Right ventricle myocardium inferior (tissue), 1 donor: ENCODE measurements at places on chromosomes 1 and 21. TPM values are rescaled to one million over a fixed set of nuclear protein-coding genes. Genes with fewer than 3 reads are reported as not detected.

C1orf94 gene
- not detected for total RNA-seq

GPR89A gene
- 8.6 TPM for total RNA-seq

LIN28A gene
- total RNA-seq = not detected

- DNase-seq = no peak
Observed at GRCh38 chr1:87224201-87224600, 104.5 kb upstream of the LMO4 start.

TINAGL1 gene
- total RNA-seq = 273 TPM

- no peak for DNase-seq
Observed at GRCh38 chr1:3031401-3032221, 10.3 kb downstream of the ACTRT2 start.

DNA sequence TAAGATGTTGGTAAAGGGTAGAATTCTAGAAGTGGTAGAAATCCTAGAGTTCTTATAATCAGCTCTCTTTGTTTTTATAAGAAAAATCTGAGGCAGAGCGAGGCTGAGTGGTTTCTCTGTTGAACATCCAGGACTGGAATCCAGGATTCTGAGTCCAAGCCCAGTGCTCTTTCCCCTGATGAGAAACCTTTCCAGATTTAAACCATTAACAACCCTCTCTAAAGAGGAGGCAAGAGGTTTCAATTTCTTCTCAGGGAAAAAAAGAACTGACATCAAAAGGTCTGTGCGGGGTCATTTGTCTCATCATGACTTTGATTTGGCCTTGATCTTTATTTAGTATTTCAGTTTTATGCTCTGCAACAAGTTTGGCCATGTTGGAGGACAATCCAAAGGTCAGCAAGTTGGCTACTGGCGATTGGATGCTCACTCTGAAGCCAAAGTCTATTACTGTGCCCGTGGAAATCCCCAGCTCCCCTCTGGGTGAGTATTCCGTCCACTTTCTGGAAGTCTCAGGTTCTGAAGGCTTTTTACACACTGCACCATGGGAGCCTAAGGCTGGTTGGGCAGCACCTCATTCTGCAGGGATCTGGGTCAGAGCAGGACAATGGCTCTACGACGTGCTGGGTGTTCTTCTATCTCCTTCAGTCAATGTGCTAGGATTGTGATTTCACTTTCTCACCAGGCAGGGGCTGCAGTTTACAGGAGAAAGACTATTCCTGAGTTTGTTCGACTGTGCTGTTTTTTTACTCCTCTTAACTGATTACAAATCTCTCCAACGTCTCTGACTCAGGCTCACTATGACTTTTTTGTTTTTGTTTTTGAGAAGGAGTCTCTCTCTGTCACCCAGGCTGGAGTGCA is 18.9 kb upstream of the CCT8 start:
- DNase-seq = no peak

DNA sequence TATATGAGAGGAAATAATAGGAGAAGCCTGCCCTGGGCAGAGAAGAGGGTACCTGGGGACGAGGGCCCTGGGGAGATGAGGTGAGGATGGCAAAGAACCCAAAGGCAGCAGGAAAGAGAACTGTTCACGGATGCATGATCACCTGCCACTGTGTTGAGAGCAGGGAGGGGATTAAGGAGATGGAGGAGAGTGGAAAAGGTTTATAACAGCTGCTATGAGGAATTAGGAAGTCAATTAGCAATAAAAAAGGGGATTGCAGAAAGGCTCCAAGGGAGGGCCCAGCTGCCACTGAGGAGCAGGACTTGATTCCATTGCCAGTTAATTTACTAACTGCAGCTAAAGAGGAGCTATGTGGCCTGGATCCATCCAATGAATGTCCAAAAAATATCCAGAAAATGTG is 61.1 kb downstream of the GFI1 start:
- no peak for DNase-seq

AMY1B gene
- not detected for total RNA-seq

DNA sequence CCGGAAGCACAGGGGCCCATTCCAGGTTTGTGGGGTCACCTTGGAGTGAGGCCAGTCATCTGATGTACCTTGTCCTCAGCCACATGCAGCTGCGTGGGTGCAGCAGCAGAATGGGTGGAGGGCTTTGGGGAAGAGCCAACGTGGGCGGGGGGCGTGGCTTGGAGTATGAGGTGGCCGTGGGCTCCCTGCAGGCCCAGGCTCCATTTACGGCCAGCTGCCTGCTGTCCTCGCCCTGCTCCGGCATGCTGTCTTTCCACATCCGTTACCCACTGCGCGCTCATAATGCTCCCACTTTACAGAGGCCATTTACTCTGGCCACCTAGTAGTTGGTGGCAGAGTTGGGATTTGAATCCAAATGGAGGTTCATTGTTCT is 27.8 kb upstream of the TINAGL1 start:
- no peak for DNase-seq

DNA sequence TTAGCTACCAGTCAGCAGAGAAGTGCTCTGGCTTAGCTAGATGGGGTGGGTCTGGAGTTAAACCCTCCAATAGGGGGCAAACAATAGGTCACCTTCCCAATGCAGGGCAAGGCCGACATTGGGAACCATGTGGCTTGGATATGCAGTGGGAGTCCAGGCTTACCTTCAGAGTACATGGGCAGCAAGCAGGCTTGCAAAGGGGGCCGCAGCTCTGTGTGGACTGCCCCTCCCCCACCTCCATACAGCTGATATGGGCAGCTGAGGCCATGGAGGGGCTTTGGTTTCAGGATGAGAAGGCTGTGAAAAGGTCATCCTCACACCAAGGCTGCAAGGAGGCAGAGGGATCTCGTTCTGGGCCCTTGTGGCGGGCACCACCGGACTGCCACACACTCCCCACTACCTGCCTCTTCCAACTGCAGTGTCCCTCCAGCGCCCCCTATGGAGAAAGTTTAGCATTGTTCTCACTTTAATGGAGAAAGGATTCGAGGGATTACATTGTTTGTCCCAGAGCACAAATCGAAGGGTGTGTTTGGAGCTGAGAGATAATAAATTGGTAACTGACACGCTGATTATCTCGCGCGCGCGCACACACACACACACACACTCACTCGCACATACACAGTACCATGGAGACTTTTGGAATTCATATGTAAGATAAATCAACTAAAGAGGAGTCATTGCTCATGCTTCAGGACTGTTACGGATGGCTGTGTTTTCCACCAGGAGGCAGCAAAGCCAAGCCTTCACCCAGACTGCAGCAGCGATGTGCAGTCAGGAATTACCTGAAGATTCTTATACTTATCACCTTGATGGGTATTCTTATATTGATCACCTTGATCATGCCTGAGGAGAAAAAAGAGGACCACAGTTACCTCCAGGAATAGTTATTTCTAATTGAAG is 7.0 kb upstream of the SMCP start:
- DNase-seq = no peak

LRRC39 gene
- total RNA-seq = 155 TPM

DNA sequence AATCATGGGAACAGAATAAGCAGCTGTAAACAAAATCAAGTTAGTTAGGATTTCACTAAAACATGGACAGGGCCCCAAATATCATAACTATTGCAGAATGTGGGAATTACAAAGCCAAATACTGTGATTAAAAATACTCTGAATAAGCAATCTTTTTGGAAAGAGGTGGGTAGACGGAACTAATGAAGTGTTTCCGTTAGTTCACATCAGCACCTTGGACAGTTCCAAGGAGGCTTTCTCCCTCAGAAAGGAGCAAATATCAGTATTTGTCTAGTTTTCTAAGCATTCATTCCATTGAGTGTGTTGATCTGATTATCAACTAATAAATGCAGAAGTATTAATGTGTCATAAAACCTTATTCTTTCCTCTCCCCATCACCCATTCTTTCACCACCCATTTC is 97.4 kb downstream of the FAM78B start:
- DNase-seq = no peak

GRCh38 chr1:2930913-2931723 is 90.1 kb upstream of the ACTRT2 start:
- DNase-seq = peak; percentile 46

CNTN2 gene
- total RNA-seq = 0.51 TPM

GRCh38 chr1:209786146-209786545 is 1.8 kb upstream of the C1orf74 start:
- DNase-seq = no peak

- no peak for DNase-seq
Observed at GRCh38 chr1:241837901-241838300, 10.1 kb upstream of the EXO1 start.

DNA sequence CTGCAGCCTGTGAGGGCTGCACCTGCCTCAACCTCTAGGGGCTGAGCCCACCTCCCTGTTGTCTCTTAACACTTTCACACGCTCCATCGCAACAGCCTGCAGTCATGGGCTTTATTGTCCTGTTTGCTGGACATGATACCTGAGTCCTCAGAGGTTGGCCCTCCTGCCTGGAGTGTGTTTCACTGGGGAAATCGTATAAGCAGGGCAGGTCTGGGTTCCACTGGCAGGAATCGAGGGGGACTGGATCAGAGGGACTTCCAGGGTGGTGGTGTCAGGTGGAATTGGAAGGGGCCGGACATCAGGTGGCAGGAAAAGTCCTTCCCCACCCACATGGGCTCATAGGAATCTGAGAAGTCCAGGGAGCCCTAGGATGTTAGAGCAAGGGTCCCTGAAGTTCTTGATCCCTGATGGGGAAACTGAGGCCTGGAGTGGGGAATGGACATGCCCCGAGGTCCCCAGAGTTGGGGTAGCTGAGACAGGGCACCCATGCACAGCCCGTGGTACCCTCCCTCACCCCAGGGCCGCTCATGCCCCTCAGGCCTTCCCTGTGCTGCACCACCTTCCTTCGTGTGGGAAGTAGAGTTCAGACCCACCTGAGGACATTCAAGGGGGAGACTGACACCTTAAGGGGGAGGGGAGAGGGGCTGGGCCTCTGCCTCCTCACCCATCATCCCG is 66.6 kb downstream of the PIK3CD start:
- DNase-seq = no peak

- no peak for DNase-seq
Observed at GRCh38 chr21:27681841-27682240, 715.0 kb upstream of the ADAMTS5 start.

DNA sequence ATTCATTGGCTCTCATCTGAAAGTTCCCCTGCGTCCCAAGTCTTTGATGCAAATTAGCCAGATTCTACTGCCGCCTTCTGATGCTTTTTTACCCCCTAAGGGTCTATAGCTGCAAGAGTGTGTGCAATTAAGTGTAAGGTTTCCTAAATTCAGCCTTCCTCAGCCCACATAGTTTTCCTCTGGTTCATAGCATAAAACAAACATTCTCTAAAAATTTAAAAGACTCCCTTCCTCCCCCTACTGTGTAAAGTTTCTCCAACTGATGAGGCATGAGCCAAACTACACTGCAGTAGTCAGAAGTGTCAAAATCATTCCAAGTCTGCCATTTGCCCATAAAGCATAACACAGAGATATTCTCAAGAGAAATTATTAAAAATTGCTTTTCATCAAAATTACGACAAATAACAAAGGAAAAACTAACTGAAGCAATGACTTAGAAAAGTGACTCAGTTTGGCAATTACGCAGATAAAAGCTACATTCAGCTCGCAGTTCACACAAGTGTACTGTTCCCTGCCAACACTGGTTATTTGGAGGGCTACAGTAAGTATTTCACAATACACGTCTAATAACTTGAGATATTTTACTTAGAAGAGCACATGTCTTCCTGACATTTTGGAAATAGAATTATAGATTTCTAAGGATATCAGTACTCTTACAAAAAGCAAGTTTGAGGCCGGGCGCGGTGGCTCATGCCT is 15.4 kb downstream of the KCNH1 start:
- DNase-seq = no peak

DNA sequence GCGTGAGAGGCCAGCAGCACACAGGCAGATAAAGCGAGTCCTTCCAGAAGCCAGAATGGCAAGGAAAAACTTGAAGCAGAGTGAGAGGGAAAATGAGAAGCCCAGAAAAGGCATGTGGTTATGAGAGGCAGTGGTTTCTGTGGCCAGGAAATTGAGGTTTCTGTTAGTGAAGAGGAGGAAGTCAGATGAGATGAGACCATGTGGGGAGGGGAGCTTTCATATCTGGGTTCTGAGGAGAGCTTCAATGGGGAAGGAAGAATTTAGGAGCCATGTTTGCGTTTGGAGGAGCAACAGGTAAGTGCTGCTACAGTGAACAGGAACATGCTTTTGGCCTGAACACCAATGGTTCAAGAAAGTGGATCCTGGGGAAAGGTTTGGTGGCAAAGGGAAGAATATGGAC is 6.1 kb upstream of the CD1A start:
- no peak for DNase-seq

- DNase-seq = no peak
Observed at GRCh38 chr1:116561563-116561962, 9.3 kb downstream of the CD58 start.

DNA sequence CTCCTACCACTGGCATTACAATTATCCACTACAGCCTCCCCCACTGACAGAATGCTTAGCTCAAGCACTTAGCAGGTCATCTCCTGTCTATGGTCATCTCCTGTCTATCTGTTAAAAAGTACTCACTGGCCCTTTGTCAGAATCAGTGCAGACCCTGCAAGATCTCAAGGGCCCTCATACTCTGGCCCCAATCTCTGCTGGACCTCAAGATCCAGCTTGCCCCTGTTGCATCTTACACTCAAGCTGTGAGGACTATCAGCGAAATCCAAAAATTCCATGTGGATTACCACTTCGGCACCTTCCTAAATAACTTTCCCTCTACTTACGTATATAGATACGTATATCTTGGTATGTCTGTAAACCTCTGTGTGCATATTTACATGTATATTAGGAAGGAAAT is 101.6 kb downstream of the VAV3 start:
- DNase-seq = no peak

DNA sequence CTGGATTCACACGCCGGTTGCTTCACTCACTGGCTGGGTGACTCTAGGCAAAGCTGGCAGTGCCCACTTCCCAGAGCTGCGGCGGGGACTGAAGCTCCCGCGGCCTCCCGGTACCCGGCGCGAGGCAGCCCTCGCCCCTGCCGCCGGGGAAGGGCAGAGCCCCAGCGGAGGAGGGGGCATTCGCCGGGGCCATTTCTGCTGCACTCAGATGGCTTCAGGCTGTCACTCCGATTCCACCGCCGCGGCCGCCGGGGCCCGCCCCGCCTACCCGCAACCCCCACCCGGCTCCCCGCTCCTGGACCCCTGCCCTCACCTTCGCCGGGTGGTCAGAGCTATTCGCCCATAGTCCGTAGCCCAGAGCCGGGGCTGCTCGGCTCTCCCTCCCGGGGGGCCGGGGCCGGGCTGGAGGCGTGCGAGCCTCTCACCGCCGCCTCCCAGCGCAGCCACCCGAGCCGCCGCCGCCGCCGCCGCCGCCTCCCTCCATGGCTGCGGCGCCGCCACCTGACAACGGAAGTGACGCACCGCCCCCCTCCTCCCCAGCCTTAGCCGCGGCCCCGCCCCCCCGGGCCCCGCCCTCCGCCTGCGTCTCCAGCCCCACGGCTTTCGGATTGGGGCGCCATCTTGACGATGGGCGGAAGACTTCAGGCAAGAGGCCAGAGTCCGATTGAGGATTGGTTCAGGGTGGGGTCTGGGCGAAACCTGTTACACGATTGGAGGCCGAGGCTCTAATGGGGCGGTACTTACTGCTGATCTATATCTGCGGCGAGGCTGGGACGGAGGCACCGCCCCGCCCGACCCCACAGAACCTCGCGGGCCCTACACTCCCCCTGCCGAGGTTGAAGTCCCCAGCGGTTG is at the start of gene STK40:
Gene STK40, minus strand, starts transcription at position 515 of the 855 bp plus-strand sequence. CDS start 24,592 bp downstream, outside the sequence.
- DNase-seq = peak; percentile 97

ENAH gene
- total RNA-seq = 80.0 TPM
